ENCODE measurements at places on chromosomes 12 and 14.

GRCh38 chr14:98093111-98093510 lies 1178.9 kb downstream of the BCL11B start:
- DNase-seq, result no peak

DNA sequence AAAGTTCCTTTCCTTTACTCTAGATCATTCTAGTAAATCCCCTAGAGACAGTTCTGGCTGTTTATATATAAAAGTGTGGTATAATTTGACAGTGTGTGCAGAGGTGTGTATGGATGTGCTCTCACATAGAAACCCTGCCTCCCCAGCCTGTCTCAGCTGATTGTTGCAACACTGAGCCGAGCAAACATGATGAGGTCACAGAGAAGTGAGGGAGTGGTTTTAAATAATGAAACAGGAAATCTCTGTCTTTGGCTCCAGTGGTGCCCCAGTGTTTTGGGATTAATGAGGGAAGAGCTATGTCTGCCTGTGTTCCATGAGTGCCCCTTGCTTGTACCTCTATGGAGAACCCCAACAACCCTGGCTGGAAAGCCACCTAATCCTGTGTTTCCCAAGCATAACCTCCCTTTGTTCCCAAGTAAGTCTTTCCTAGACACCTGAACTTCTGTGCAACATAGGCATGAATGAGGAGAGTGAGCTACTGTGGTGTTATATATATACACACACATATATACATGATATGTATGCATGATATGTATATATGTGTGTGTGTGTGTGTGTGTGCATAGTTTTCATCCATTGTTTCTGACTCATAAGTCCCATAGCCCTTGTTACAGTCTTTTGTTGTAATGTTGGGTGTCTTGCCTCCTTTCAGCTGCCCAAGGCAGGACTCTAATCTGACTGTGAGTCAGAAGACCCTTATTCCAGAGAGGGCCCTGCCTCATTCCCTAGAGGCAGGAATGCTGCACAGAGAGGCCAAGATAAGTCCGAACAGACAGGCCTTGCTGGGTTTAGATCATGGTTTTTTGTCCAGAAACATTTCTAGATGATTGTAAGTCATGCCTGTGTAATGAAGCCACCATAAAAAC lies 18.0 kb downstream of the TRAF3 start:
- DNase-seq, result no peak

- no peak for DNase-seq
Measured at GRCh38 chr12:87310126-87310525, 719.1 kb downstream of the C12orf50 start.

- peak; percentile 72 for DNase-seq
Measured at GRCh38 chr14:23379366-23380196, 2.7 kb downstream of the CMTM5 start.

DNA sequence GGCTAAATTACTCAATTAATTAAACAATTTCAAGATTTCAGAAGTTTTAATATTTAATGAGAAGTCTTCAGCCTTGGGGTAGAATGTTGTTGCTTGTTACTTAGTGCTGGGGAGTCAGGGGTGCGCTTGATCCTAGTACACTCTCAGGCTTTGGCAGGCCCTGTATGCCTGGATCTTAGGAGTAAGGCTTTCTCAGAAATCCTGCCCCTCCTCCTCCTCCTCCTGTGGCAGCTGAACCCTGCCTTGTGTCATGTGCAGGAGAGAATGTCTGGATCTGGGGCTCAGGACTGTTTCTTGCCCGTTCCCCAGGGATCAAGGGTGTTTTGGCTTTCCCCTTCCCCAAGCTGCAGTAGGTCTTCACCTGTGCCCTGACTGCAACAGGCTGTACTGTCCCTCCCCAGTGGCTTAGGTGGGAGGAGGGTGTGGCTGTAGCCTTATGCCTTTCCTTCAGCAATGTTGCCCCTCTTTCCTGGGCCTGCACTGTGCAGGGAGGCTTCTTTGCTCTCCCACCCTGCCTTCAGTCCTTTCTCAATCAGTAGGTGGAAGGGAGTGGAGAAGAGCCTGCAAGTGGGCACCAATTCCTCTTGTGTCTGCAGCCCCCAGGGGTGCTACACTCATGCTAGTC lies 108.2 kb downstream of the SLC38A6 start:
- no peak for DNase-seq

GRCh38 chr12:93580682-93581081 lies 8.2 kb downstream of the SOCS2 start:
- DNase-seq, result no peak

DNA sequence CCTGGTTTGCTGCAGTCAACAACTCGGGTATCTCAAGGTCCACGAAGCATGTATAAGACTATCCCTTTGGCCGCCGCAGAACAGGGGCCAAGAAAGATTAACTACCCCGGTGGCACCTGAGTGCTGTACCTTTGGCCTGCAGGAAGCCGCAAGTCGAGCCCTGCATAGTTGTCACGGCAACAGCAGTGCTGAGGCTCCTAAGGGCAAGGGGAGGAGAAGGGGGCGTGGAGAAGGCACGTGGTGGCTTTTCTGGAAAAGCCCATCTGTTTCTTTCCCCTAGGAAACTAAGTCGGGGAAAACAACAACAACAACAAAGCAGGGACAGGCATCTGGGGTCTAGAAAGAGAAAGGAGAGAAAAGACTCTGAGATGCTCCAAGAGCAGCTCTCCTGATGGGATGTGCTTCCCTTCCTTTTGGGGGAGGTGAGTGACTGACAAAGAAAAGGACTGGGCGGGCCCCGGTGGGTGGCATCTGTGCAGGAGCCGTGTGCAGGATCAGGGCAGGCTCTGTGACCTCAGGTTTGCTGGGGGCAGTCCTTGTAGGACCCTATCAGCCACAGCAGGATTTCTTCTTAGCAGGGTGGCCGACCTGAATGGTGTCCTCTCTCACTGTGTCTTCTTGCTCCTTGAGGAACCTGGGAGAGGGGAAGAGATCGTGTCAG lies 123.9 kb downstream of the PRMT8 start:
- DNase-seq, result no peak

DNA sequence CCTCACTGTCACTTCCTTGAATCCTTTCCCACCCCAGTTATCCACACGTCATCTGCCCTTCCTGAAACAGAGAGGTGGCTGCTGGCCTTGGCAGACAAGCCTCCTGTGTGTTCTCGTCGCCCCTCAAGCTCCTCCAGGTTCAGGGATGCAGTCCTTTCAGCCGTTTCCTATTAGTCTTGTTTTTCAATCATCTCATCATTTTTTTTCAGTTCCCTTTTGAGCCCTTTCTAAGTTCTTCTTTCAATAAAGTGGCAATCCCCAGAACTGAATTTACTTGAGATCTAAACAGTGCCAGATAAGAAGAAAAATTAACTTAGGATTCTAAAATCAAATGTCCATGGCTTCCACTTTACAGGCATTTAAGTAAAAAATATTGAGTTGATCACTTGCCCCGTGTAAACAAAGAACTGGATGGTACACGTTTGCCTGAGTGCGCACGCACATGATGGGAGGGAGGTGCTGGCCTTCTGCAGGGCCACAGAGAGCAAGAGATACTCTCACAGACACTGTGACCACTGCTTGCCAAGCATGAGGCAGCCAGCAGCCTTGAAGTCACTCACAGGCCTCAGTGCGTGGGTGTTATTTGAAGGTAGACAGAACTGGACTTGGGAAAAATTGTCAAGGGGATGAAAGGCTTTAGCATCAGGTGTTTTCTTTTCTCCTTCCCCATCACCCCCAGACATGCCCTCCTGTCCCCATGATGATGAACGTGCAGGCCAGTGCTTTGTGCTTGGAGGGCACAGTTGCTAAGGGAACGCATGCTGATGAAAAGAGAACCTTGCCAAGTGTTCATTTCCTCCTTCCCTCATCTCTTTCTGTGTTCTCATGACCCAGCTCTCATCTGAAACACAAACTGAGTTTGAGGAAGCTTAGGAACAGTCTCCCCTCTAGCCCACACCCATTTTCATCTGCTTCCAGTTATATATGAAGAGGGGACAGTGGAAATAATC lies 408.3 kb downstream of the EGLN3 start:
- DNase-seq, result no peak

DNA sequence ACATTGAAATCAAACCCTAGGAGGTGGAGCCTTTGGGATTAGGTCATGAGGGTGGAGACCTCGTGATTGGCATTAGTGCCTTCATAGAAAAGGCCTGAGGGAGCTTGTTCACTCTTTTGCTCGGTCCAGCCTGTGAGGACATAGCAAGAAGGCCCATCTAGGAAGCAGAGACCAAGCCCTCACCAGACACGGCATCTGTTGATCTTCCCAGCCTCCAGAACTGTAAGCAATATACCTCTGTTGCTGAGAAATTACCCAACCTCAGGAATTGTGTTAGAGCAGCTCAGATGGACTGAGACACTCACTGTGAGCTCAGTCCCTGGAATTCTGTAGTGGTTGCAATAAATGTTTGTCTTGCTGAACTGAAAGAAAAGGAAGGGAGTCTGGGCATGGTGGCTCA lies 116.2 kb upstream of the MAP1LC3B2 start:
- no peak for DNase-seq

- peak; percentile 19 for DNase-seq
Measured at GRCh38 chr14:81802341-81802740, 268.7 kb upstream of the SEL1L start.

GRCh38 chr12:58309806-58310205 lies 368.4 kb downstream of the ATP23 start:
- no peak for DNase-seq

- no peak for DNase-seq
Measured at GRCh38 chr12:52779914-52780313, 2.8 kb upstream of the KRT76 start.

- no peak for DNase-seq
Measured at GRCh38 chr14:79555429-79555828, 655.9 kb downstream of the DIO2 start.

DNA sequence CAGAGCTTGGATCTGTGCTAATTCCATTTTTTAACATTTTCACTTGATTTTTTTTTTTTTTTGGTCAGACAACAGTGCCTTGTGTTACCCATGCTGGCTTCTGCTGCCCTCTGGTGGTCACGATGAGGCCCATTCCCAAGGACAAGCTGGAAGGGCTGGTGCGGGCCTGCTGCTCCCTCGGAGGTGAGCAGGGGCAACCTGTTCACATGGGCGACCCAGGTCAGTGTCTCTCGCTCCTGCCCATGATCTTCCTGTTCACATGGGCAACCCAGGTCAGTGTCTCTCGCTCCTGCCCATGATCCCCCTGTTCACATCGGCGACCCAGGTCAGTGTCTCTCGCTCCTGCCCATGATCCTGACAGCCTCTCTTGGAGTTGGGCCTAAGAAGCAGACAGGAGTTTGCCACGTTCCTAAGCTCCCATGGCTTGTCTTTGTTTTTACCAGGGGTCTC lies 59.4 kb downstream of the DGLUCY start:
- DNase-seq, result peak; percentile 63

- no peak for DNase-seq
Measured at GRCh38 chr12:106480251-106480650, 102.6 kb upstream of the RFX4 start.

DNA sequence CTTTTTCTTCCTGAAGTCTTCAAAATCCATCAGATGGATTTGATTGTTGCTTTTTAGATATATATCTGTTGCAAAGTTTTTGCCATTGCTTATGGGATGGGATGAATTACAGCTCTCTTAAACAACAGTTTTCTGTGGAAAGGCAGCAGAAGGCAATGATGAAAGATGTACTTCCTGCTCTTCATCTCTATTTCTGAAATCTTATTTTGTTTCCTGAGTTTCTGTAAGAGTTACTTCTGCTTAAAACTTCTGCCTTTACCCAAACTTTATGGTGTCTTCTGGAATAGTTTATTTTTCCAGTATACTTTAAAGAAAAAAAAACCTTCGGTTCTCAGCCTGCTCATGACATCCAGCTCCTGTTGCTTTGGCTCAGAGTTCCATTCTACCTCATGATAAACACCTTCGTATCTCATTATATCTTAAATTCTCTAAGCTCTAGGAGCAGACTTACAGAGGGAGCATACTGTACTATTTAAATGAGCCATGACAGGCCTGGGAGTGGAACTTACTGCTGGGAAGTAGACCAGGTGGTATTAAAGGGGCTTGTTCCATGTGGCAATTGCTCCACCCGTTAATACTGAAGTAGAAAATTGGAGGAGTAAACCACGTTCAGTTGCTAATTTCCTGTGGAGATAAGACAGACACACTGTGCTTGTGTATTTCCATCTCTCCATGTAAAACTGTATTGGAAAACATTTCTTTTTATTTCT lies 288.4 kb downstream of the FBXL14 start:
- peak; percentile 55 for DNase-seq

GRCh38 chr14:53779301-53779700 lies 177.3 kb downstream of the BMP4 start:
- no peak for DNase-seq

DNA sequence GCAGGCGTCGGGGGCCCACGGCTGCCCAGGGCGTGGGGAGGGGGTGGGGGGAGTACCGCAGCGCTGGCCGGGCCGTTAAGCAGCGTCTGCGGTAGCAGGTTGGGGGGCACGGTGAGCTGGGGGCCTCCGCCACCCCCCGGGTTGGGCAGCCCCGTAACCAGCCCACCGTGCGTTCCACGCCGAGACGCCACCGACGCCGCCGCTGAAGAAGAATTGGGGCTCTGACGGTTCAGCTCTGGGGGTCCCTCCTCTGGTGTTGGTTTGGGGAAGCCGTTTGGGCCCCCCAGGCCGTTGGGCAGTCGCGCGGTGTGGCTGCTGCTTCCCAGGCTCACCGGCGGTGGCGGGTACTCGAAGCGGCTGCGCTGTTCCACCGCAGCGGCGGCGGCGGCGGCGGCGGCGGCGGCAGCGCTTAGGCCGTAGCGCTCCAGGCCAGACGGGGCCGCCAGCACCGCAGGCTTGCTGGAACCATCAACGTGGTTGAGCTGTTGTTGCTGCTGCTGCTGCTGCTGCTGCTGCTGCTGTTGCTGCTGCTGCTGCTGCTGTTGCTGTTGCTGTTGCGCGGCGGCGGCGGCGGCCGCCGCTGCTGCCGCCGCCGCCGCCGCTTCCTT lies 1.5 kb downstream of the IRF2BPL start:
- peak; percentile 33 for DNase-seq

GRCh38 chr14:69363055-69363454 lies 35.0 kb downstream of the ERH start:
- peak; percentile 13 for DNase-seq

DNA sequence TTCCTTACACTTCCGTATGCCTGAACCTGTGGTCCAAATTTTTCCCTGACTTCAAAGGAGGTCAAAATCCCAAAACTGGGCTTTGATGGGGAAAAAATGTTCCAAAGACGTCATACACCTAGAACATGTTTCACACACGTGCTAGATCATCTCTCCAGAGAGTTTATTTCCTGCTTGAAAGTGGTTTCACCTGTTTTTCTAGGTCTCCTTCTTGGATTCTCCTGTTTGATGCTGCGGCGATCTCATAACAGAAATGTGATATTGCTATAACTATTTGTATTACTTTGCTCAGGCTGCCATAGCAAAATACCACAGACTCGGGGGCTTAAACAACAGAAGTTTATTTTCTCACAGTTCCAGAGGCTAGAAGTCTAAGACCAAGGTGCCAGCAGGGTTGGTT lies 19.7 kb upstream of the TMCC3 start:
- DNase-seq, result no peak

DNA sequence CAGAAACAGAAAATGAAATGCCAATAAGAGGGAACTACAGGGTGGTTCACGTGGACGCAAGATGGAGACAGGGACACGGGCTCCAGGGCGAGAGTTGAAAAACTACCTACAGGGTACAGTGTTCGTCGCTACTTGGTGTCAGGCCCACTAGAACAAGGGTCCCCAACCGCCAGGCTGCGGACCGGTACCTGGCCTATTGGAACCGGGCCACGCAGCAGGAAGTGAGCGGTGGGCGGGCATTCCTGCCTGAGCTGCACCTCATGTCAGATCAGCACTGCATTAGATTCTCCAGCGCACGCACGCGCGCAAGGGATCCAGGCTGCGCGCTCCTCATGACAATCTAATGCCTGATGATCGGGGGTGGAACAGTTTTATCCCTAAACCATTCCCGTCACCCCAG lies 14.8 kb downstream of the INF2 start:
- DNase-seq, result no peak

All from DMS79 (cell line).